Activated T-cell treated with anti-CD3 and anti-CD28 coated beads for 48 hours (primary cell): ENCODE measurements at places on chromosomes 2 and 18.

GRCh38 chr18:9516437-9517064 lies 41.2 kb downstream of the RALBP1 start:
- no peak for DNase-seq

DNA sequence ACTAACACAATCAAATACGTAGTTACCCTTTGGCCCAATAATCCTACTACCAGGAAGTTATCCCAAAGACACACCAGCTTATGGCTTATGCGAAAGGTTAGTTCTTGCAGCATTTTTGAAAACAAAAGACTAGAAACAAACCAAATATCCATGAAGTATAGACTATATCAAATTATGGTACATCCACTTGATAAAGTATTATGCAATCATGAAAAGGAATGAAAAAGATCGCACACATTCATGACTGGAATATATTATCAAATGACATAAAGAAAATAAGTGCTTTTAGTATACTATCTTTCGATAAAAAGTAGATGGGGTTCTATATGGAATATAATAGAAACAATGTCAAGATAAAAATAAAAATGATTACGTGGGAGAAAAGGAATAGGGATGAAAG lies 78.2 kb downstream of the COBLL1 start:
- DNase-seq, result no peak

GRCh38 chr18:71831039-71831438 lies 713.1 kb downstream of the CBLN2 start:
- DNase-seq, result no peak

DNA sequence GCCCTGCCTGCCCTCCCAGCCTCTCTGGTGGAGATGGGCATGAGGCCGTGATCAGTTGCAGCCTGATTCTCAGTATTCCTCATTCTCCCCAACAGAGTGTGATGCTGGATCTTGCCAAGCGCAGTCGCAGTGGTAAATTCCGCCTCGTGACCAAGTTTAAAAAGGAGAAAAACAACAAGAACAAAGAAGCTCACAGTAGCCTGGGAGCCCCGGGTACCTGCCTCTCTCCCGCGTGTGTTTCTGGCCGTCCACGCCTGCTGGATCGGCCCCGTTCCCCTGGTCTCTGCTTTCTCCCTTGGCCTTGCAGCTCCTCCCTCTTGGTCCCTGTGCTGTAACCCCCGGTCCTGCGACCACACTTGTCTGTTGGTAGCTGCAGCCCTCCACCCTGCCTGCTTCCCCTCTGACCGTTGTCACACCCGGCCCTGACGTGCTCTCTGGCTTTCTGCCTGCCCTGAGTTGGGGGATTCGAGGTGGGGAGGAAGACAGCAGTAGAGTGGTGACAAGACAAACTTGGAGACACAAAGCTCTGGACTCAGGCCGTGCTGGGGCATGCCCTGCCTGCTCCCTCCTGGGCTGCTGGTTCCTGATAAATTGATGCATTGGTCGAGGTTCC lies 99.5 kb downstream of the USP40 start:
- no peak for DNase-seq

DNA sequence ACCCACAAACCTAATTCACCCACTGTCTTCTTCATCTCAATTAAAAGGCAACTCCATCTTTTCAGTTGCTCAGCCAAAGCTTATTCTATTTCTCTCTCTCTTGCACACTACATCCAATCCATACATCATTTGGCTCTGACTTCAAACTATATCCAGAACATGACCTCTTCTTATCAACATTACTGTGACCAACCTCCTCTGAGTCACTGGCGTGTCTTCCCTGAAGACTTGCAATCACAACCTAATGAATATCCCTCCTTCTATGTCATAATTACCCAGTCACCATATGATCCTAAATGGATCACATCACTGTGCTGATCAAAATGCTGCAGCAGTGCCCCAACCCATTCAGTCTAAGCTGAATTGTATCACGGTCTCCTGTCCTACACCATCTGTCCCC lies 22.6 kb upstream of the SULT1C3 start:
- no peak for DNase-seq

DNA sequence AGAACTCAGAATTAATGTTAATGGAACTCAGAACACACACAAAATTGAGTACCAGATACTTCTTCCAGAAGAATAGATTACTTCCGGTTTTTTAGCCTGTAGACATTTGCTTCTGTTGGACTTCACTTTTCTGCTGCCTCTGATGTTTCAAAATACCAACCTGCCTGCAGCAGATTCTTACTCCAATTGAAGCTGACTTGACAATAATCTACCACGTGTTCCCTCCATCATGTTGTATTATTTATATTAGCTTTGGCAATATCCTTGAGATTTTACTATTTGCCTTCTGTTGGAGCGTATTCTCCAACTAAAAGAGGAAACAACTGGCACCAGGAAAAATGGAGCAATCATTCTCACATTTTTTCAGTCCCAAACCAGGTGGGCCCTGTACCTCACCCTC lies 3.1 kb upstream of the GORASP2 start:
- no peak for DNase-seq

- no peak for DNase-seq
Observed at GRCh38 chr18:49596687-49597086, 34.8 kb downstream of the LIPG start.

GRCh38 chr2:104896446-104896845 lies 42.5 kb downstream of the POU3F3 start:
- no peak for DNase-seq

DNA sequence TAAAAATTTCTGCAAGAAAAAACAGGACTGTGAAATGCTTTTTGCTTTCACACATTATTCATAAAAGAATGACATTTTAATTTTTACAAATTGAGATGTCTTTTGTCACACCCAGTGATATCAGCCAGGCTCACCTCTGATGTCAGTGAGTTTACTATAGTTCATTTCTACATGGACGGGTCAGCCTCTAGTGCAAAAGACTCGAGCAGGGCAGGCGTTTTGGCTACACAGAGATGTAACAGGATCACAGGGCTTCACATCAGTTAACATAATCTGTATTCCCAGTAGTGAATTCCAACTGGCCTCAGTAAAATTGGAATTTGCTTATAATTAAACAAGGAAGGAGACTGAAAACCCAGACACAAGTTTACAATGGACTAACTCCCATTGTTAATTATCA lies 275.6 kb upstream of the ZSWIM2 start:
- no peak for DNase-seq

- no peak for DNase-seq
Observed at GRCh38 chr2:10076511-10076910, 3.7 kb downstream of the CYS1 start.

DNA sequence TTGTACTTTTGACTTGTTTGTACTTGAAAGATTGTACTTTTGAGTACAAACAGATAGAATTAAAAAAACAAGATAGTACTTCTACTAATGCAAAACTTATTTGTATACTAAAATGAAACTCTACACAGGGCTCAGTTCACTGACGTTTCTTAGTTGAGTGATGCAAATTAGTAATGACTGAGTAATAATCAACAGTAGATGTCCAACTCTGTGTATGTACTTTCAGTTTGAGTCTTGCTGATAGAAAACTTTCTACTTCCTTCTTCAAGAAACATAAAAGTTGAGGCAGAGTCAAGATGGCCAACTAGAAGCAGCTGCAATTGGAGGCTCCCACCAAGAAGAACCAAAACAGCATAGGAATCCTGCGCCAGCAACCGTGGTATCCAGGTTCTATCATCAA lies 585.0 kb downstream of the NR4A2 start:
- DNase-seq, result no peak

- DNase-seq, result no peak
Observed at GRCh38 chr2:218082586-218083351, 13.7 kb downstream of the RUFY4 start.

DNA sequence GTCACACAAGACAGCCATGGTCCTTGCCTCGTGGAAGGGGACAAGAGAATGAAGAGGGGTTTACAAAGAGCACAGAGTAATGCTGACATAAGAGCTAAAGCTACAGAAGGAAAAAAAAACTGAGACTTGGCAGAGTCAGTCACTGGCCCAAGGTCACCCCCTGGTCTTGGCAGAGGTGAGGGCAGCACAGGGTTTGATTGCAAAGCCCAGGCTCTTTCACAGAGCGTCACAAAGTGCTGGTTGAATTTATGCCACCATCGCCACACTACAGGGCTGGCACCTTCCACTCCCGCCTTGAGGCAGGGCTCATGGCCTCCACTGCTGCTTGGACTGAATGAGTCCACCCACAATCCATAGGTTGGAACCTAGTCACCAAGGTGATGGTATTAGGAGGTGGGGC lies 190.2 kb downstream of the INHBB start:
- DNase-seq, result no peak

DNA sequence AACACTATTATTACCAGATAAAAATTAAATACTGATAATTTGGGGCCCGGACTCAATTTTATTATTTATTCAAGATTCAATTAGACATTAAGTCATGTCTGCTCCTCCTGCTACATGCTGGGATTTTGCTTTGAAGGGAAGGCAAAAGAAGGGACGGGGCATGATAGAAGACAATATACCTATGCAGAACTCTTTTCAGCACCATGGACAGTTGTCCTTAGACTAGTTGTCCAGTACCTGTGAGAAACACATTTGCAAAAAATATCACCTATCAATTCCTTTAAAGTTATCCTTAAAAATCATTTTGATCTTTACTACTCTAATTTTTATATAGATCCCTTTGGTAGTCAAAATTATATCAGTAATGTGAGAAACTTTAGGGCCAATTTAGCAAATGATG lies 100.2 kb upstream of the SULT1C3 start:
- DNase-seq, result no peak

- no peak for DNase-seq
Observed at GRCh38 chr2:119491776-119492525, 32.3 kb downstream of the SCTR start.

- DNase-seq, result no peak
Observed at GRCh38 chr2:44055229-44055628, 59.4 kb upstream of the LRPPRC start.

- DNase-seq, result peak; percentile 14
Observed at GRCh38 chr18:3447068-3447894, 2.7 kb upstream of the TGIF1 start.

- DNase-seq, result no peak
Observed at GRCh38 chr2:102056079-102056581, 64.4 kb downstream of the IL1R2 start.
